Activated CD8-positive, alpha-beta memory T cell treated with anti-CD3 and anti-CD28 coated beads for 4 hours (primary cell): ENCODE measurements at places on chromosomes 12 and 14.

DNA sequence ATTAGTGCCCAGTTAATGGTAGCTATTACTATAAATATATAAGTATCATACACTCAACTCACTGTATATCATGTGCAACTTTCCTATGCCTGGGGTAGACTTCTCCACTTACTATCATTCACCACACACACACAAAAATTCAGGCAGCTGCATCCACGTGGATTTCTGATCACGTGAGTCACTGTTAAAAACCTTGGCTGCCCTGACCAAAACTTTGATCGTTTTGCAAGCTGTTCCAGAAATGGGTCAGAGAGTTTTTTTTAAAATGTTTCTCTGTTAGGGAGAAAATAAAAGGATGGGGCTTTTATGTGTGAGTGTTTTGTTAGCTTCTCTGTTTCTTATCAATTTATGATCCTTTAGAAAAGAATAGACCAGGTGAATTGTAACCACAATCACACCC lies 198.2 kb upstream of the CNOT2 start:
- DNase-seq: no peak

GRCh38 chr12:77238335-77238734 lies 173.0 kb upstream of the E2F7 start:
- no peak for DNase-seq

- DNase-seq: no peak
These were observed 6.0 kb upstream of the FBXO34 start for GRCh38 chr14:55265197-55265596.

GRCh38 chr12:57836442-57837375 lies 9.8 kb downstream of the CTDSP2 start:
- no peak for DNase-seq

DNA sequence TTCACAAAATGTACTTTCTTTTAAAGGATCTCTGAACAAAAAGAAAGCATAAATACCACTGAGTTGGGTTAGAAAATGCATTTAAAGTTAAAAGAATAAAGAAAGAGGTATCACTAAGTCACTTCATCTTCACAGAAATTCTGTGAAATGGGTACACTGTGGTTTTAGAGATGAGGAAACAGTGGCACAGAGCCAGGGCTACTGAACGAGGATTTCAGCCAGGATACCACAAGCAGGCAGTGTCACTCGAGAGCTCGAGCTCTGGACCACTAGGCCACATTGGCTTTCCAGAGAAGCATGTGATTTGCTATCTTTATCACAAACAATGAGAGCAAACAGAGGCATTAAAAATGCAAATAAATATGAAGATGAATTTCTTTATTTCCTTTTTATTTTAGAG lies 51.0 kb downstream of the WDHD1 start:
- no peak for DNase-seq

GRCh38 chr14:90569606-90570387 lies 173.0 kb downstream of the CALM1 start:
- DNase-seq: no peak
